ENCODE measurements at places on chromosomes 11 and 22.

DNA sequence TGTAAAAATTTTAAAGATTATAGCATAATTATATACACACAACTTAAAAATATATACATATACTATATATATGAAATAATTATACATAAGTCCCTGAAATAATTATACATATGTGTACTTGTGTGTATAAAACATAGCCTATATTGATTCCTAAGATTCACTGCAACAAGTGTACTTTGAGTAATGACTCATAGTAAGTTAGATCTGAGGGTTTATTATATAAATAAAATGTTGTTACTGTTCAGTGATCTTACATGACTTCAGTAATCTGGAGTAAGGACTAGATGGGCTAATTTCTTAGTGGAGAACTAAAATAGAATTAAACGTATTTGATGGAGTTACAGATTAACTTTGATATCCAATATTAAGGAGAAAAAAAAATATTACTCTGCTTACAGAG lies 350.5 kb downstream of the CNTN5 start:
- DNase-seq, result no peak

DNA sequence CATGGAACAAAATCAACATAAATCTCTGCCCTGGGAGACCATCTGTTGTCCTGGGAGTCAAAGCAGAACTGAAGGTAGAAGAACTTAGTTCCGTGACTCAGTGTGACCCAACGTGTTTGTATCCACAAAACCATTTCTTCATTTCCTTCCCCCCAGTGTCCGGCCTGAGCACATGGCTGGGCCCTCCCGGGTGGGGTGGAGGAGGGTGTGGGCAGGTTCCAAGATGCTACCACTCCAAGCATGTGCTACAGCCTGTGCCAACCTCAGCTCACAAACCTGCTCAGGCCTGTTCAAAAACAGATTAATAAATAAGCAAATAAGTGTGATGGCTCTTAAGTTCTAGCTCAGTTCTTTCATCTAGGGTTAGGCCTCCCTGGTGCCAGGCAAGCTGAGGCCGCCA lies 55.3 kb downstream of the SHANK2 start:
- no peak for DNase-seq

DNA sequence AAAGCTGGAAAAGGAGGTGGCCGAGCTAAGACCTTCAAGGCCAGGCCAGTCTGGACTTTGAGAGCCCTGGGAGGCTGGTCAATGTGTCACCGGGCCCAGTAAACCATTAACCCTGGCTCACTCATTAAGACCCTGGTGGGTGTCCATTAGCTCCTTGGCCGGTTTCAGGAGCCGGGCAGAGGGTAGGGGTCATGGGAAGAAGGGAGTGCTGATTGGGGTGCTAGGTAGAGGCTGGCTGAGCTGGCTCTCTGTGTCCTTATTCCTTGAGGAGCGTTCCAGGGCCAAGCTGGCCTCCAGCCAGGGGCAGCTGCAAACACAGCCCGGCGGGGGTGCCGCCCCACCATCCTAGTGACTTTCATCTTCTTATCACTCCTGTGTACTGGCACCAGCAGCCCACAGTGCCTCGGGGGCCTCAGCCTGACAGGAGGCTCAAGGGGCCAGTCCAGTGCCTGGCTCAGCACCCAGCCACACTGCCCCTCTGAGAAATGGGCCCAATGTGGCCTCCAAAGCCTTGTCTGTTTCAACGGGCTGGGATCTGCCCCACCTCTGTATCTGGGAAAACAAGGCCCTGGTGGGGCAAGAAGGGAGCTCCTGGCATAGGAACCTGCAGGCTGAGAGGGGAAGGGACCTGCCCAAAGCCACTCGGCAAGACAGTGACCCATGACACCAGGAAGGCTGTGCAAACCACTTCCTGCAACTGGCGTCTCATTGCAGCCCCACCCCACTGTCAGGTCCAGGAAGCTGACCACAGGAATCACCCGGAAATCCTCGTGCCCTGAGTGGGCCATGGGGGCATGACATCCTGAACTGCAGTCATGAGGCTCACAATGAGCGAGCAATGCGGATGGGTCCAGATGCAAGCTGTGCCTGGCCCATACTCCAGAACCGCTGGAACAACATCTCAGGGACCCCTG lies 15.1 kb upstream of the RGL4 start:
- no peak for DNase-seq

GRCh38 chr11:74809801-74810200 lies 61.2 kb downstream of the RNF169 start:
- DNase-seq, result no peak

- DNase-seq, result no peak
Observed at GRCh38 chr22:38465673-38466490, 2.0 kb upstream of the KDELR3 start.

DNA sequence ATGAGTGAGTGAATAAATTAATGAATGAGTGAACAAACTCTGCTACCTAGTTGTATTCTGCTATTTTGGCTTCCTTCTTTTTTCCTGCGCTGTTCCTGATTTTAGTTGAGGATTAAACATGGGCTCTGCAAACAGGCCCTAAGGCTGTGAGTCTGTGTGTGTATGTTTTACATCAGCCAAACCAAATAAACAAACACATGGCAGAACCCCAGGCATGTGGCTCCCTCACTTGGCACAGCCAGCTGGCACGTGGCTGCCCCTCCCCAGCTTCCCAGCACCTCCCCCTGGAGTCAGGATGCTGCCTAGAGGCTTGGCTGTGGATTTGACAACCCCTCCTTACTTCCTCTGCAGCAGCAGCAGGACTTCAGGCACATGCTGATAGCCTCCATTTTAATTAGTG lies 593.2 kb downstream of the INSC start:
- DNase-seq, result no peak

GRCh38 chr22:28736301-28737155 lies 5.1 kb downstream of the CHEK2 start:
- DNase-seq, result no peak

- DNase-seq, result no peak
Observed at GRCh38 chr22:25111579-25112517, 87.8 kb upstream of the CRYBB3 start.

- DNase-seq, result no peak
Observed at GRCh38 chr22:43974028-43974545, 18.8 kb downstream of the SAMM50 start.

DNA sequence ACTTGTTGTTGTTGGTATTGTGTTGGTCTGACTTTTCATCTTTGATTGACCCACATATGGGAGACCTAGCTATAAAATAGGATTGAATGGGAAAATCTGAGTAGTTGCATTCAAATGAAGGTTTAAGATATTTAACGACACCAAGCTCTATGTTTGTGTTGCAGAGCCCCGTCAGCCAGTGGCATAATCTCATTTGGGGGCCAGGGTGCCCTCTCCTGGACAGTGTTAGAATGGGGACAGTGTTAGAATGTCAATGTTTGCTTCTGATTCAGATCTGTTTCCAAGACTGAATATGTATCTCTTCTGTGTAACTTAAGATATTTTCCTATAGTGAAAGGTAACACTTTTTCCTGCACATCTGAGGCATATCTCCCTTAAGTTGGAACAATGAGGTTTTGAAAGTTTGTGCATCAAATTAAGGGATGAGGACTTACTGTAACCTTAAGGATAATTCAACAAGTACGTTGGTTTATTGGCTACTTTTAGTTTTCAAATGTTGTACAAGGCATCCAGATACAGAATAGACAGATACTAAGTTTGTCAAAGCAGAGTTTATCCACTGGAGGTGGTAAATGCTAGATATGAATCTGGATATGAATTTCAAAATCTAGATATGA lies 5.3 kb upstream of the OR52M1 start:
- peak; percentile 70 for DNase-seq

GRCh38 chr11:94302776-94303175 lies 1.6 kb upstream of the IZUMO1R start:
- no peak for DNase-seq

- no peak for DNase-seq
Observed at GRCh38 chr11:118705791-118706545, 26.5 kb upstream of the TREH start.

DNA sequence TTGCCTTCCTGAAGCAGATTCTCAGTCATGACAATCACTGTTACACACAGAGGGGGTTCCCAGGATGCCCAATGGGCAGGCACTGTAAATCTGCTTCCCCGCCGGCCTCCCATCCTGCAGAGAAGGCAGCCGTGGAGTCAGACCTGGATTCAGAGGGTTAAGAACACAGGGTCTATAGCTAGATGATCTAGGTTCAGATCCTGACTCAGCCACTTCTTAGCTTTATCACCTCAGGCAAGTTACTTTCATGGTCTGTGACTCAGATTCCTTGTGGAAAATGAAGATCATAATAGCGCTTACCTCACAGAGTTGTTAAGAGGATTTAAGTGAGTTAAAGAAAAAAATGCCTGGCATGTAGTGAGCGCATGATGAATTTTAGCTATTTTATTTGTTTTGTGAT lies 95.9 kb downstream of the TIMP3 start:
- no peak for DNase-seq

DNA sequence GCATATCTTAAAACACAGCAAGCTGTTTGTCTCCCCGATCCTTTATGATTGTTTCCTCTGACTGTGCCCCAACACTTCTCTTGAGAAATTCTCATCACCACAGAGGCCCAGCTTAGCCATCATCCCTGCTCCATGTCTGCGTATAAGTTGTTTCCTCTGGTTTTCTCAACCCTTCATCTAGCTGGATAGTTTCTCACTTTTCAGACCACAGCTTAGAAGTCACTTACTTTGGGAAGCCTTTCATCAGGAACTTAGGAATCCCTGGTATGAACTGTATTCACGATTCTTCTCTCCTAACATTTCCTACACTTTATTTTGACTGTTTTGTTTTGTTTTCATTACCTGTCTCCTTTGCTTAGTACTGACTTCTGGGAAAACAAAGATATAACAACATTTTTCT lies 295.2 kb downstream of the GUCY1A2 start:
- no peak for DNase-seq

- no peak for DNase-seq
Observed at GRCh38 chr11:133661846-133662245, 129.5 kb upstream of the OPCML start.

DNA sequence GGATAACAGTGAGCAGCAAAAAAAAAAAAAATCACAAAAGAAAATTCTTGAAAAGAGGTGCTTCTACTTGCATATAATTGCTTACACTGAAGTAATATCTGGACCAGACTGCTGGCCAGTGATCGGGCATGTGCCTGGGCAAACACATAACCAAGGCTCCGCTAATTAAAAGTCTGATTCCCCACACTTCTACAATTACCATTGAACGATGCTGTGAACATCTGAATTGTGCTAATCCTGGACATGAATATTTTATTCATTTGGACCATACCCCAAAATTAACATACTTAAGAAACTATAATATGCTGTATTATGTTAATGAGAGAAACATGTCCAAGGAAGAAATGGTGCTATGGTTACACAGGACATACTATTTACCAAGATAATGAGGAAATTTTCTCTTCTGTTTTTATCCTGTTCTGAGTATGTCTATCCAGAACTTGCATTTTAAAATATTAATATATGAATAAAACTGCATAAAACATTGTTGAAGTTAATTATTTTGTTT lies 69.8 kb downstream of the LRRC4C start:
- DNase-seq, result no peak

- DNase-seq, result peak; percentile 59
Observed at GRCh38 chr11:117179048-117179999, 781 bp downstream of the SIDT2 start.

DNA sequence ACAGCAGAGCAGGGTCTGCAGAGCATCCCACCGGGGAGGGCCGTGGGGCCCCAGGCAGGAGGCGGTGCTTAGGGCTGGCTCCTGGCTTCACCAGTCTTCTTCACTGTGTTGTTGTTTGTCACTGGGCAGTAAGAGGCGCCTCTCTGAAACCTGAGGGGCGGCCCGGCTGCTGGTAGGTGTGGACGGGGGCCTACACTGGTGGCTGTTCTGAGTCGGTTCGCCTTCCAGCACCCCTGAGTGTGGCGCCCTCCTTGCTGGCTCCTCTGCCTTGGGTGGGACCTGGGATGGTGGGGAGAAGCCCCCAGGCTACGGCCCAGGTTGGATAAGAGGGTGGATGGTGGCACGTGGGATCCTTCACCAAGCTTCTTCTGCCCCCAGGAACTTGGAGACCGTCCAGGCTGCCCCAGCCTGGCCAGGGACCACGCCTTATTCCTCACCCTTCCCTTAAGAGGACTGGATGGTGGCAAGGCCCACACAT lies 10.4 kb upstream of the GRAMD4 start:
- no peak for DNase-seq

GRCh38 chr11:88806410-88806809 lies 259.4 kb downstream of the GRM5 start:
- no peak for DNase-seq

GRCh38 chr11:128689948-128690664 lies 3.8 kb upstream of the FLI1 start:
- no peak for DNase-seq

GRCh38 chr11:83147895-83148294 lies 9.0 kb upstream of the PCF11 start:
- DNase-seq, result no peak

GRCh38 chr11:87187076-87187475 lies 149.3 kb downstream of the TMEM135 start:
- no peak for DNase-seq

DNA sequence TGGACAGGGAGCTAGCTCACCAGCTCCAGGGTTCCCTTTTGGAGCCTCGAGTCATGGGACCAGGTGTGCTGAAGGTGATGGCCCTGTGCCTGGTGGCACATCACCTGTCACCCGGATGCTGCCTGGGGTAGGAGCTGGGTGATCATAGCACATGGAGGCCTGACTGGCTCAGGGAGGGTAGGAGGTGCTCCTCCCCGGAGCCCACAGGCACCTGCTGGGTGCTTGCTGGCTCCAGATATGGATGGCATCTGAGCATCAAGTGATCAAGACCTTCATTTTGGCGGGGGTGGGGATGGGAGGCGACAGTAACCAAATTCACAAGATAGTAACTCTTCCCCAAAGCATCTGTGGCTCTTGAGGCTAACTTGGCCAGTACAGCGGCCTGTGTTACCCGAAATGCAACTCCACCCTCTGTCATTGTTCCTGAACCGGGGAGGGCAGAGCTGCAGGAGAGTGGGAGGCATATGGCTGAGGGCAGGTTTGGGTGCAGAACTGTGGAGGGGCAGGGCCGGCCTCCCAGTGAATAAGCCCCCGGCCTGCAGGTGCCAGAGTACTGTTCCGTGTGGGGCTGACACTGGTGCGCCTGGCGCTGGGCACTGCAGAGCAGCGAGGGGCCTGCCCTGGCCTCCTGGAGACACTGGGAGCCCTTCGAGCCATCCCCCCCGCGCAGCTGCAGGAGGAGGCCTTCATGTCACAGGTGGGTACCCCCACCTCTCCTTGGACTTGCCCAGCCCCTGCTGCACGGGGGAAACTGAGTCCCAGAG lies 4.7 kb downstream of the TBC1D10C start:
- DNase-seq, result peak; percentile 52

DNA sequence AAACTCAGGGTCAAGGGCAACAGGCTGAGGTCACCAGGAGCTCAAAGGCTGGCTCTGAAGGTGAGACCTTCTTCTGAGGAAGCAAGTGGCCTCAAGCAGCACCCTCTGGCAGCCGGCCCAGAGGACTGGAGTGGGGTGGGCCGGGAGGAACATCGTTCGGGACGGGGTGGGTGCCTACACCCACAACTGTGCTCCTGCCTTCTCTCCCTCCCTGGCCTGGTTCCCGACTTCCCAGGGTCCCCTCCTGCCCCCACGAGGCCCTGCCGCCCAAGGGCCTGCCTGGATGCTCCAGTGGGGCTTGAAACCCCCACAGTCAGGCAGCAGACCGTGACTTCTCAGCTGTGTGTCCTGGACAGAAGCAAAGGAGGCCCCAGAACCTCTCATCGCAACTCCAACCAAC lies 195.7 kb downstream of the IGLL1 start:
- DNase-seq, result no peak

Measured in activated CD4-positive, alpha-beta memory T cell treated with anti-CD3 and anti-CD28 coated beads for 36 hours (primary cell).